ENCODE measurements at places on chromosomes 5 and 9.
A peak's percentile ranks its signal among the peaks of the same experiment; 100 is the strongest.

GRCh38 chr9:18495065-18495464 is 21.1 kb downstream of the ADAMTSL1 start:
- no peak for DNase-seq

GRCh38 chr5:79560771-79561524 is 47.0 kb upstream of the HOMER1 start:
- no peak for DNase-seq

- DNase-seq: no peak
Observed at GRCh38 chr5:67301285-67301903, 104.8 kb upstream of the CD180 start.

DNA sequence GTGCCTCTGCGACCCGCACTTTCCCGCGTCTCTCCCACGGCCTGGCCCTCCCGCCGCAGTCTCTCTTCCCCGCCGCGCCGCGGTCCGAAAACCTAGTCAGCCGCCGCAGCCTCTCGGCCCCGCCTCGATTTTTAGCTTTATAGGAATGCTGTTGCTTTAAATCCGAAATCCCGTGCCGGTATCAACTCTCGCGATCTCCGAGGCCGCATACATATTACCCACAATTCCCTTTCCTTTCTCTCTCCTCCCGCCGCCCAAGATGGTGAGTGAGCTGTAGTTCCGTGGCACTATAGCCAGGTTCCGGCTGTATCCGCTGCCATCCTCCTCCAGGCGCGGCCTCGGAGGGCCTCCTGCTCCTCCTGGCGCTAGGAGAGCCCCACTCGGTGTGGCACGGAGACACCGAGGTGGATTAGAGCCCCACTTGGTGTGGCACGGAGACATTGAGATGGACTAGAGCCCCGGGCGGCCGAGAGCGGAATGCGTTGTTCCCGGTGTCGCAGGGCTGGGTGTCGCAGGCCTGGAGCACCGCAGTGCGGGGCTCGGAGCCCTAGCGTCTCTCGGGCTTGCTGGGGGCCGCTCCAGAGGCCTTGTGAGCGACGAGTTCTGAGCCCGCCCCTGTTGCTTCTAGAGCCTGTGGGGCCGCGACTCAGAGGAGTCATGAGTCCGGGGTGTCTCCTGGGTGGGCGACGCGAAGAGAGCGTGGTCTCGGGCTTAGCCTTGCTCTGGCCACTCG is at the start of the genes MED22 and RPL7A:
Gene MED22 (minus strand): TSS at position 147 of the 733 bp plus-strand sequence. CDS start 1,469 bp downstream, outside the sequence.
Gene RPL7A (plus strand): TSS at position 234 of the 733 bp plus-strand sequence. CDS start 26 bp downstream, at position 260.
- peak; percentile 85 for DNase-seq
